Sigmoid colon (tissue), 7 donors: ENCODE measurements at places on chromosomes 13 and 19.

GRCh38 chr19:57664269-57665127 is 4.2 kb upstream of the ZSCAN4 start:
- H3K27ac ChIP-seq, result peak overlapping the region; percentile 86
- H3K4me1 ChIP-seq, result peaks cover 11% of the 10 kb centered on the region
- no peaks in the 10 kb centered on the region for H3K36me3 ChIP-seq
- DNase-seq, result peak; percentile 75

- H3K27me3 ChIP-seq, result no peaks in the 10 kb centered on the region
- H3K4me1 ChIP-seq, result no peaks in the 10 kb centered on the region
- peak overlapping the region; percentile 55 for H3K4me3 ChIP-seq
Measured at GRCh38 chr19:41225238-41226052, 6.4 kb downstream of the AXL start.

GRCh38 chr13:93104270-93104669 is 122.3 kb upstream of the GPC6 start:
- no peaks in the 10 kb centered on the region for H3K4me1 ChIP-seq
- H3K36me3 ChIP-seq, result no peaks in the 10 kb centered on the region
- no peak for DNase-seq
- H3K27me3 ChIP-seq, result no peaks in the 10 kb centered on the region
- H3K4me3 ChIP-seq, result no peak overlapping the region
- no peak overlapping the region for H3K27ac ChIP-seq

DNA sequence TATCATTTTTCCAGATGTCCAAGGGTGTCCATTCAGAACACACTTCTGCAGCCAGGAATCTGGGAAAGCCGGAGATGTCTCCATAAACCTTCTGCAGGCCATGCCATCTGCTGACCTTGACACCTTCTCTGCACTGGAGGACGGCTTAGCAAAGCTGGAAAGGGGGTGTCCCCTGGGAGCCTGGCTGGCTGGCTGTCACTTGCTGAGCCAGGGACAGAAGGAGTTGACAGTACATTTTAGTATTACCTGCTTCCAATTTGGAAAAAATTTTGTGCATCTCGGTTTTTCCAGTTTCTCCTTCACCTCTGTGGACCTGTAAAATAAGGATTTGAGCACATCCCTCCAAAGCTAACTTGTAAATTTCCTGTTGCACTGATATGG is 8.1 kb upstream of the CHST8 start:
- H3K27ac ChIP-seq, result no peak overlapping the region
- no peaks in the 10 kb centered on the region for H3K27me3 ChIP-seq
- no peaks in the 10 kb centered on the region for H3K4me1 ChIP-seq
- no peaks in the 10 kb centered on the region for H3K36me3 ChIP-seq
- H3K4me3 ChIP-seq, result no peak overlapping the region

- no peaks in the 10 kb centered on the region for H3K36me3 ChIP-seq
- peak; percentile 76 for DNase-seq
- peaks cover 11% of the 10 kb centered on the region for H3K4me1 ChIP-seq
Measured at GRCh38 chr19:57103573-57104277, 16.1 kb upstream of the USP29 start.

- no peak overlapping the region for H3K27ac ChIP-seq
- H3K36me3 ChIP-seq, result no peaks in the 10 kb centered on the region
- H3K4me1 ChIP-seq, result no peaks in the 10 kb centered on the region
- no peaks in the 10 kb centered on the region for H3K27me3 ChIP-seq
- DNase-seq, result no peak
Measured at GRCh38 chr19:3179739-3180293, 1.2 kb downstream of the S1PR4 start.

DNA sequence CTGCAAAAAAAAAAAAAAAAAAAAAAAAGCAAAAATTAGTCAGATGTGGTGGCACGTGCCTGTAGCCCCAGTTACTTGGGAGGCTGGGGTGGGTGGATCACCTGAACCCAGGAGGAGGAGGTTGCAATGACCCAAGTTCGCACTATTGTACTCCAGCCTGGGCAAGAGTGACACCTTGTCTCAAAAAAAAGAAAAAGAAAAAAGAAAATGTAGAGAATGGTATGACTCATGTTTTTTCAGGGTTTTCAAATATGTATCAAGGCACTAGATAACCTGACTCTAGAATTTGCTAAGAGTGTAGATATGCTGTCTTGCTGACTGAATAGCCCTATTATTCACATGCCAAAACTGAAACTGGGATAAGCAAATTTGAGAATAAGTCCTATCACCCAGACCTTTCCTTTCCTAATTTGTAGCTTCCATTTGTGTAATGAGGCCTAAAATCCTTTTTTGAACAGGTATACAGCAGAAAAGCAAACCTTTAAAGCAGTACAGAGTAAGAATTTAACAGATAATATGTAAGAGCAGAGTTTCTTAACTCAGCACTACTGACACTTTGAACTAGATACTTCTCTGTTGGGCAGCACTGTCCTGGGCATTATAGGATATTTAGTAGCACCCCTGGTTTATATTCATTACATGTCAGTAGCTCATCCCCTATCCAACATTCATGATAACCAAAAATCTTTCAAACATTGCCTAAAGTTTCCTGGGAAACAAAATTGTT is 108.6 kb downstream of the ELF1 start:
- H3K27me3 ChIP-seq, result no peaks in the 10 kb centered on the region
- DNase-seq, result no peak
- no peak overlapping the region for H3K4me3 ChIP-seq
- H3K27ac ChIP-seq, result no peak overlapping the region

DNA sequence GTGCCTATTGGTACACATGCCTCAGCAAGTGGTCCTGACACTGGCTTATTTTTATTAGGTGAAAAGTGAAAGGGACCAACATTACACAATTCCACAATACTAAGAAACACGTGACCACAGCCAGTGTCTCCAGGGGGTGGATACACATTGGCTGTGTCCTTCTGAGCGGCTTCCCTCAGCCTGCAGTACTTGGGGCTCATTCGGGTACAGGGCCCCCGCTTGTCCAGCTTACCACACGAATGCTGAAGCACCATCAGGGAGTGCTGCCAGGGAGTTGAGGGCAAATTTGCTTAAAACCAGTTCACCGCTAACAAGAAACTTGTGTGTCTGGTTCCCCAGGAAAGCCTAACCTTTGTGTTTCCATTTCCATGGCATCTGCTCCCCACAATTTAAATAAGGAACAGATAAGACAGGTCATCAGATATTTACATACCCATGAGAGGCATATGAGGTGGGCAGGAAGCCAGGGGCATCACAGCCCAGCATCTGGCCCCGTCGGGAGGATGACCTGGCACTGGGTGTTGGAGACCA is 23.3 kb downstream of the PBX4 start:
- peaks cover 13% of the 10 kb centered on the region for H3K4me1 ChIP-seq
- no peak overlapping the region for H3K27ac ChIP-seq
- no peaks in the 10 kb centered on the region for H3K27me3 ChIP-seq
- H3K36me3 ChIP-seq, result no peaks in the 10 kb centered on the region

DNA sequence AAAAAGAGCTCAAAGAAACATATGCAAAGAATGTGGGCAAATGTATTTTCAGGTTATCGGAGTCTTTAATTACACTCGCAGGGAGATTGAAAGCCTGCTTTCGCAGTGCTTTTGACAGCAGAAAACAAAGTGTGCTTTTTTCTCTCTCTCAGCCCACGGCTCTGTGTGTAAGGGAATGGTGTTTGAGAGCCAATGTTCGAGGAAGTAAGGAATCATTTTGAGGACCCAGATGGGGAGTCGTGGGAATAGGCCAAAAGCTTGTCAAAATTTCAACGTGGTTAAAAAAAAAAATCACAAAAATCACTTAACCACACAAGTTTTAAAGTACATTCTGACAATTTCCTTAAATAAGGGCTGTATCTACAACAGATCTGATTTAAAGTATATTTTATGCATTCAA is 197.1 kb upstream of the IRS2 start:
- H3K4me1 ChIP-seq, result no peaks in the 10 kb centered on the region
- no peaks in the 10 kb centered on the region for H3K36me3 ChIP-seq
- DNase-seq, result no peak
- H3K27me3 ChIP-seq, result no peaks in the 10 kb centered on the region
- no peak overlapping the region for H3K4me3 ChIP-seq

DNA sequence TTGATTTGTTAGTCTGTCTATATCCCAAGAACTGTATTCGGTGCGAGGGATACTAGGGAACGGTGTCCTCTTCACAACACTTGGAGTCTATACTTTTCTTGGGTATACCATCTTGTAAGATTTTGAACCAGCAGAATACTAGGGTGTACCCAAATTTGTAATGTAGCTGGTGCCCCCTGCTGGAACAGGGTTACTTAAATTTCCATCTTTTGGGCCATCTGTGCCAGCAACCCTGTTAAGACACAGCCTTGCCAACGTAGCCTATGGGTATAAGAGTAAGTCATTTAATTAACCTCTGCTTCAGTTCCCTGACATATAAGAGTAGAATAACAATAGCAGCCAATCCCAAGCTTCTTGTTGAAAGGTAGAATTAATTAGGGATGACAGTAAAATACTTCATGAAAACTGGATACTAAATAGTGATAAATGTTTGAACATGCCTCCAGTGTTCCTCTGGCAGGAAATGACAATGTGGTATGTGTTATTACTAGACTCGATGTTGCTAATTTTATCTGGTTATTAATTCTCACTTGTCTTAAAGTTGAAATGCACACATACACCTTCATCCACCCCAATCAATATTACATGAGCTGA is 607.6 kb downstream of the FGF9 start:
- no peak for DNase-seq
- H3K4me1 ChIP-seq, result no peaks in the 10 kb centered on the region
- no peak overlapping the region for H3K4me3 ChIP-seq

- no peak for DNase-seq
- no peaks in the 10 kb centered on the region for H3K27me3 ChIP-seq
- no peaks in the 10 kb centered on the region for H3K36me3 ChIP-seq
- no peak overlapping the region for H3K27ac ChIP-seq
- no peaks in the 10 kb centered on the region for H3K4me1 ChIP-seq
- H3K4me3 ChIP-seq, result no peak overlapping the region
Measured at GRCh38 chr13:106455777-106456176, 79.7 kb downstream of the EFNB2 start.

- no peaks in the 10 kb centered on the region for H3K36me3 ChIP-seq
- DNase-seq, result no peak
- no peak overlapping the region for H3K27ac ChIP-seq
- peaks cover 16% of the 10 kb centered on the region for H3K27me3 ChIP-seq
Measured at GRCh38 chr19:46431824-46432223, 3.1 kb upstream of the PNMA8C start.

- DNase-seq, result no peak
- H3K36me3 ChIP-seq, result no peaks in the 10 kb centered on the region
- no peaks in the 10 kb centered on the region for H3K4me1 ChIP-seq
- no peaks in the 10 kb centered on the region for H3K27me3 ChIP-seq
- H3K27ac ChIP-seq, result no peak overlapping the region
Measured at GRCh38 chr13:50468849-50469669, 374.4 kb downstream of the DLEU7 start.

GRCh38 chr13:80132741-80133601 is 208.0 kb downstream of the SPRY2 start:
- H3K4me3 ChIP-seq, result no peak overlapping the region
- peak; percentile 70 for DNase-seq
- peak overlapping the region; percentile 68 for H3K27ac ChIP-seq
- peaks cover 22% of the 10 kb centered on the region for H3K4me1 ChIP-seq
- H3K27me3 ChIP-seq, result no peaks in the 10 kb centered on the region

DNA sequence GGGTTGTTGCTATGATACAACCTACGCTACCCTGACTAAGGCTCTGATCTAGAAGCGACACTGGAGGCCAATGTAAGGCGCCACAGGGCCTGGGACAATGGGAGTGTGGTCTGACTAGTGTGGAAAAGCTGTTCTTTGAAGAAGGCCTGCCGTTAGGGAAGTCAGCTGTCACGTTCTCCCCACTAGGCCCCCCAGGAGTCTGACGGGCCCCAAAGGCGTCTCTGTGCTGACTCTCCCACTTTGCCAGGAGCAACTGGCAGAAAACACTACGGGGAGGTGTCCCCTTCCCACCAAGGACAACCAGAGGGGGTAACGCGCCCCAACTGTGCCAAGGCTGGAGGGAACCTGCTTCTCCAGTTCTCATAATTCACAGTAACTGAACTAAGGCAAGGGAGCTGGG is 25.3 kb upstream of the EIF3G start:
- no peaks in the 10 kb centered on the region for H3K4me1 ChIP-seq
- no peak for DNase-seq
- H3K36me3 ChIP-seq, result peaks cover 19% of the 10 kb centered on the region
- H3K27ac ChIP-seq, result no peak overlapping the region
- H3K27me3 ChIP-seq, result no peaks in the 10 kb centered on the region
- no peak overlapping the region for H3K4me3 ChIP-seq

DNA sequence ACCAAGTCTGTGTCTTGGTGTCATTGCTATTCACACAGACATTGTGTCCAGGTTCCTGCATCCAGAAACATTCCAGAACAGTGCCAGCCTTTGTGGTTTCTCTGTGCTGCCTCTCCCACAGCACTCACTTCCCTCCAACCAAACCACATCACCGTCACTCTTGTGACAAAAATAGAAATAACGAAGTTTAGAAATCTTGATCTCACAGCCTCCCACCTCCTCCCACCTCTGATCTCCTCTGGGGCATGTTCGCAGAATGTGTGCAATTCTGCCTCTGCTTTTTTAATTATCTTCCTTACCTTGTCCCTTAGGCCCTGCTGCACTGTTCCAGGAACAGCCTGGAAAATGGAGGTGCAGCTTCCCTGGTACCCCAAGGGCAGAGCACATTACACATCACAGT is 8.7 kb upstream of the SERPINE3 start:
- no peak overlapping the region for H3K27ac ChIP-seq
- no peak for DNase-seq

DNA sequence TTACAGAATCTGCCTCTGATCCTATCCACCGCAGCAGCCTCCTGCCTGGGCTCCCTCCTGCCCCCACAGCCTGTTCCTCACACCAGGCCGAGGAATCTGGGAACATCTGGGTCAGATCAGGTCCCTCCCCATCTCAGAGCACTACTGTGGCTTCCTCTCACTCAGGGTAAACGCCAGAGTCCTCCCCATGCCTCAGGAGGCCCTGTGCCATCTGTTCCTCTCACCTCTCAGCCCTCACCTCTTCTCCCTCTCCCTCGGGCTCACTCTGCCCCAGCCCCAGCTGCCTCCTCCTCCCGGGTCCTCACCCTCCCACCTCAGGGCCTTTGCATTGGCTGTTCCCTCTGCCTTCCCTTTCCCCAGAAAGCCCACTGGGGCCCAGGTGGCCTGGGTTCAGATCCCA is 18.2 kb downstream of the FCGBP start:
- peaks cover 23% of the 10 kb centered on the region for H3K27me3 ChIP-seq
- no peaks in the 10 kb centered on the region for H3K36me3 ChIP-seq
- no peak overlapping the region for H3K4me3 ChIP-seq
- no peak for DNase-seq
- H3K4me1 ChIP-seq, result no peaks in the 10 kb centered on the region

GRCh38 chr19:45250832-45251451 is at the start of gene MARK4:
Gene MARK4, plus strand, starts transcription at chr19:45251271. Its CDS starts 318 bp downstream, at chr19:45251589.
- no peaks in the 10 kb centered on the region for H3K36me3 ChIP-seq
- DNase-seq, result peak; percentile 72
- peaks cover 43% of the 10 kb centered on the region for H3K4me1 ChIP-seq
- no peaks in the 10 kb centered on the region for H3K27me3 ChIP-seq
- peak within 1 kb of the TSS; percentile 82 for H3K27ac ChIP-seq
